Body of pancreas (tissue), 4 donors: ENCODE measurements at places on chromosomes 4 and X. TPM values are rescaled to one million over a fixed set of nuclear protein-coding genes. Genes with fewer than 3 reads are reported as not detected.
A peak's percentile ranks its signal among the peaks of the same experiment; 100 is the strongest.

The HSD17B13 gene
- 19.7 TPM for total RNA-seq

- DNase-seq = no peak
These were observed 26.1 kb upstream of the FAT1 start for GRCh38 chr4:186749611-186750281.

The ANXA10 gene
- not detected for total RNA-seq

GRCh38 chr4:103026868-103027267 lies 7.4 kb upstream of the SLC9B1 start:
- DNase-seq = no peak

The ZMAT1 gene
- 18.8 TPM for total RNA-seq

DNA sequence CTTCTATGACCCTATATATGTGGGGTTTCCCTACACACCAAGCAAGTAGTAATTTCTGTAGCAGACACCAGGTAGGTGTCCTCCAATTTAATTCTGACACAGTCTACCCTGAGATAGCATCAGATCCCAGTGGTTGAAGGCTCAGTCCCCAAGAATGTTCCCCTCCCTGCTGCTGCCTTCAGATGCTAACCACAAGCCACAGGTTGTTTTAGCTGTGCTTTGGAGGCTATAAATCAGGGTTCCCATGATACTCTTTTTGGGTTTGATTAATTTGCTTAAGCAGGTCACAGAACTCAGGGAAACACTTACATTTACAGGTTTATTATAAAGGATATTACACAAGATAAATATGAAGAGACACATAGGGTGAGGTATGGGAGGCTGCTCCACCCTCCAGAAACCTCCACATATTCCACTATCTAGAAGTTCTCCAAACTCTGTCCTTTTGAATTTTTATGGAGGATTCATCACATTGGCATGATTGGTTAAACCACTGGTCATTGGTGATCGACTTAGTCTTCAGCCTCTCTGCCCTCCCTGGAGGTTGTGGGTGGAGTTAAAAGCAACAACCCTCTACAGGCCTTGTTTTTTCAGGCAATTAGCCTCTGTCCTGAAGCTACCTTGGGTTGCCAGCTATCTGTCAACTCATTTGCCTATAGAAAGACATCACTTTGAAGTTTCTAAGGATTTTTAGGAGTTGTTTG lies 50.8 kb downstream of the GRIA2 start:
- DNase-seq = no peak

DNA sequence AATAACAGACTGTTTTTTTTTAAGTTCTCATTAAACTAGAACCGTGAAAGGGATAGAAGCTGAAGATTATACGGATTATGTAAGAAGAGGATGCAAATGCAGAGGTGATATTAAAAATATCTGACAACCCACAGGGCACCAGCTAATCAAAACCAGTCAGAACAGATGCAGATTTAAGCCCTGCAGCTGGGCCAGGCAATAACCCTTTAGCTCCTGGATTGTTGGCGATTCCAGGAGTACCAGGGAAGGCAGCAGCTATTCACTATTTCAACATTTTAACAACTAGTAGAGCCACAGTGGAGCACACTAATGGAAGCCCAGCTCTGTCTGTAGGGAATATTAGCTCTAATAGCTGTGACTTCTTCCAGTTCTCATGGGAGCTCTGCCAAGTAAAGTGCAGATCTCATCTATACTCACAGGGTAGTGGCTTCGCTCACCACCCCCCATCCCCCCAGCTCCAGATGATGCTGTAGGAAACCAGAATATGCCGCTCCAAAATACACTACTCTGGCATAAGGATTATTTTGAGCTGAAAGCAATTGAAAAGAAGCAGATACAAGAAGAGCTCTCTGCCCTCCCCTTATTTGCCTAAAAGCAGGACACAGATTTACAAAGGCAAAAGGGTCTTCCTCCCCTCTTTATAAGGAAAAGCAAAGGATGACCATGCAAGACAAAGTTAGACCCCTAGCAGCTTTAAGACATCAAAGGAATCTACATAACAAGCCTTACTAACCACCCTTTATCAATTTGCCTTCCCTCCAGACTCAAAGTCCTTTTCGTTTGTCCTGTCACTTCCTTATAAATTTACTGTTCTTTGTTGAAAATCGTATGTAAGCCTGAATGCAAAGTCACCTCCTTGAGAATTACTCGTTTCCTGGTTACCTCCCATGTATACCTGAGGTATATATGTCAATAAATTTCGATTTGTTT lies 13.7 kb downstream of the SCD5 start:
- DNase-seq = no peak

The MAGIX gene
- 40.9 TPM for total RNA-seq

GRCh38 chrX:110414273-110414672 lies 55.6 kb downstream of the RTL9 start:
- DNase-seq = no peak

The GLRA3 gene
- not detected for total RNA-seq

DNA sequence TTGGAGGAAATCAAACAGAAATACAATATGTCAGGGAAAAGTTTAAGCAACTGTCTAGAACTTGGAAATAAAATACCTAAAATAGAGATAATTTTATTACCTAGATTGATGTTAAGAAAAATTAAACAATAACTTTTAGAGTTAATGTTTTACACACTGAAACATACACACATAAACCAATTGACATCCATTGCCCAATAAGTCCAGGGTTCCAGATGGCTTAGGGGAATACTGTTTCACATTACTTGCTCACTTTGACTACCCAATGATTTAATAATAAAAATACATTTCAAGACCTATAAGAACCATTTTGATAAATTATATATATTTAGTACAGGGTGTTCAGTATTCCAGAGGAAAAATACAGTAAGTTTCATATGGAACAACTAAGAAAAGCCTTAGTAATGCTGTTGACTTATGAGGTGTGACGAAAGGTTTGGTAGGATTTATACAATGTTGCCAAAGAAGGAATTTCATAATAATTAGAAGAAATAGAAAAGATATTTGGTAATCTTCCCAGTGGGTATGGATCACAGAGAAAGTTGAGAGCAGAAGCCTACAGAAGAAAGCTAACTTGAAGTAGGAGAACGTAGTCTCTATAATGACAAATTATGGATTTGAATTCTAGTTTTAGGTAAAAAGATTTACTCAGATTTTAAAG lies 23.0 kb upstream of the UGT2B4 start:
- no peak for DNase-seq

- DNase-seq = no peak
These were observed 47.7 kb downstream of the DDX3X start for GRCh38 chrX:41381685-41382084.

The GDPD2 gene
- 0.26 TPM for total RNA-seq

The BANK1 gene
- total RNA-seq = 1.0 TPM

- no peak for DNase-seq
These were observed 198.0 kb upstream of the EPHA5 start for GRCh38 chr4:65868096-65868824.

The RGN gene
- 21.5 TPM for total RNA-seq

The TBCK gene
- total RNA-seq = 28.5 TPM

The SYTL4 gene
- total RNA-seq = 19.1 TPM

DNA sequence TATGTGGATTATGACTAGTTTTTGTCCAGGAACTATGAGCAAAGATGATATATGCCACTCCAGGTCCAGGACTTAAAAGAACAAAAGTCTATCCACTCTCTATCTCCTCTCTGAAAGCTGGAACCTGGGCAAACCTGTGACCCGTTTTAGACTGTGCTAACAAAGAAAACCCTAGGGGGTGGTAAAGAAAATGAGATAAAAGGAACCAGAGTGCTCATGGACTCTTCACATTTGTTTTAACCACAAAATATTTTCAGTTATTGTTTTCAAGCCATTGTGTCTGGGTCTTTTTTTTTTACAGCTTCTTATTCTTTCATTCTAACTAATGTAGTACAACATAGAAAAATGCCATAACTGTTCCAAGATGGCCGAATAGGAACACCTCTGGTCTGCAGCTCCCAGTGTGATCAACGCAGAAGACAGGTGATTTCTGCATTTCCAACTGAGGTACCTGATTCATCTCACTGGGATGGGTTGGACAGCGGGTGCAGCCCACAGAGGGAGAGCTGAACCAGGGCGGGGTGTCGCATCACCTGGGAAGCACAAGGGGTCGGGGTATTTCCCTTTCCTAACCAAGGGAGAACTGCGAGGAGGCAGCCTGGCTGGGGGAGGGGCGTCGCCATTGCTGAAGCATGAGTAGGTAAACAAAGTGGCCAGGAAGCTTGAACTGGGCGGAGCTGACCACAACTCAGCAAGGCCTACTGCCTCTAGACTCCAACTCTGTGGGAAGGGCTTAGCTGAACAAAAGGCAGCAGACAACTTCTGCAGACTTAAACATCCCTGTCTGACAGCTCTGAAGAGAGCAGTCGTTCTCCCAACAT lies 45.1 kb downstream of the CHM start:
- DNase-seq = peak; percentile 7

The FGF13 gene
- total RNA-seq = 1.0 TPM

- no peak for DNase-seq
These were observed 149.5 kb downstream of the SHROOM3 start for GRCh38 chr4:76584241-76585152.

DNA sequence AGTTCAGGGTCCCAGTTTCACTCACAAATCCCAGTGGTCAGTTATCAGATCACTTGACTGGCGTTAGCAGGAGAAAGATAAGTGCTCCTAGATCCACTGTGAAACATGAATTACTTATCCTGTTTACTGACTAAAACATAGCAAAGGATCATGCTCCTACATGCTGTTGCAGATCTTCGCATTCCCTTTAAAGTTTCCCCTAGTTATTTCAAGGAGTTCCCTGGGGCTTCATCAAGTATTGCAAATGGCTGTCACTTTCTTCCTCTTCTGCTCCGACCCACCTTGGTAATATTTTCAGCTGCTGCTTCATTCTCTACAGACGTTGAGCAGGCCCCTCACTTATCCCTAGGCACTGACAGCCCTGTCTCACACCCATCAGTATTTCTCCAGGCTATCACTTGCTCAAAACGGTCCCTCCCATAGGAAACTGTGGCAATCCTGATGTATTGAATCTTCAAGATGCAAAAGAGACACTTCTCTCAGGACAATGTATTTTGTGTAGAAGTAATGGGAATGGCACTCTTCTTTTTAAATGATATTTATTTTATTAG lies 466.0 kb downstream of the INPP4B start:
- no peak for DNase-seq

DNA sequence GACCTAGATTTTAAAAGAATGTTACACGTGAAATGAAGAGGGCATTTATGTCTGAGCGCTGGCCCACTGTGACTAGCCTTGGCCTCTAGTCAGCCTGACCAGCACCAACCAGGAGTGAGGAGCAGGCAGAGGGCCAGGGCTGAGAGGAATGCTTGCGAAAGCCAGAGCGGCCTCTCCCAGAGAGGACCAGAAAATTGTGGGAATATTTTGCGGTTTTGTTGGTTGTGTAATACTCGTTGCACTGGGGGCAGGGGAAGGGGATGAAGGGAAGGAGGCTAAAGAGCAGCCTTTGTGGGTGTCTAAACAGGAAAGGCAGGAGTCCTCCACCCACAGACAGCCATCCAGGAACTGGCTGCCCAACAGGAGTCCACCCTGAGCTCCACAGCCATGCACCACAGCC lies 3.8 kb downstream of the GABRE start:
- peak; percentile 70 for DNase-seq

DNA sequence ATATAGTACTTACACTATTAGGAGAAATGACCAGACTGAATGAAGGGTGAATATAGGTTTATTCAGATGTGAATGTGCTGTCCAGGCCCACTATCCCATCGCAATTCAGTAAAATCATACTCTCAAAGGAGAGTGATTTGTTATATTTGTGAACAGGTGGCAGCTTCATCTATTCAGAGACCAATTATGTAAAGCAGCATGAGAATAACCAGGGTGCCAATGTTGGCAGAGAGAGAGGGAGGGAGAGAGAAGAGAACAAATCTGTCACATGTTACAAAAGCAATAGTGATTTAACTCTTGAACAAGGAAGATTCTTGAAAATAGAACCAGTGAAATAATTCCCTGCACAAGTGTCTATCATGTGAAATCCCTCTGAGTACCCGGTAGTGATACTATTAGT lies 38.9 kb upstream of the TLL1 start:
- no peak for DNase-seq

The PAGE1 gene
- not detected for total RNA-seq

- DNase-seq = no peak
These were observed 89.2 kb upstream of the GPM6B start for GRCh38 chrX:13906093-13906492.

The TCEAL6 gene
- not detected for total RNA-seq

GRCh38 chrX:3142259-3143042 lies 101.2 kb downstream of the ARSF start:
- no peak for DNase-seq

GRCh38 chrX:70508296-70508911 lies 63.8 kb downstream of the DLG3 start:
- no peak for DNase-seq

The NHSL2 gene
- total RNA-seq = 2.9 TPM

The C4orf46 gene
- 2.3 TPM for total RNA-seq

The DCAF8L2 gene
- not detected for total RNA-seq

GRCh38 chr4:52750819-52751486 lies at the start of gene ERVMER34-1:
TSS of gene ERVMER34-1 (minus strand) at chr4:52751425. CDS start at chr4:52745520, 5,905 bp downstream.
- DNase-seq = peak; percentile 13

DNA sequence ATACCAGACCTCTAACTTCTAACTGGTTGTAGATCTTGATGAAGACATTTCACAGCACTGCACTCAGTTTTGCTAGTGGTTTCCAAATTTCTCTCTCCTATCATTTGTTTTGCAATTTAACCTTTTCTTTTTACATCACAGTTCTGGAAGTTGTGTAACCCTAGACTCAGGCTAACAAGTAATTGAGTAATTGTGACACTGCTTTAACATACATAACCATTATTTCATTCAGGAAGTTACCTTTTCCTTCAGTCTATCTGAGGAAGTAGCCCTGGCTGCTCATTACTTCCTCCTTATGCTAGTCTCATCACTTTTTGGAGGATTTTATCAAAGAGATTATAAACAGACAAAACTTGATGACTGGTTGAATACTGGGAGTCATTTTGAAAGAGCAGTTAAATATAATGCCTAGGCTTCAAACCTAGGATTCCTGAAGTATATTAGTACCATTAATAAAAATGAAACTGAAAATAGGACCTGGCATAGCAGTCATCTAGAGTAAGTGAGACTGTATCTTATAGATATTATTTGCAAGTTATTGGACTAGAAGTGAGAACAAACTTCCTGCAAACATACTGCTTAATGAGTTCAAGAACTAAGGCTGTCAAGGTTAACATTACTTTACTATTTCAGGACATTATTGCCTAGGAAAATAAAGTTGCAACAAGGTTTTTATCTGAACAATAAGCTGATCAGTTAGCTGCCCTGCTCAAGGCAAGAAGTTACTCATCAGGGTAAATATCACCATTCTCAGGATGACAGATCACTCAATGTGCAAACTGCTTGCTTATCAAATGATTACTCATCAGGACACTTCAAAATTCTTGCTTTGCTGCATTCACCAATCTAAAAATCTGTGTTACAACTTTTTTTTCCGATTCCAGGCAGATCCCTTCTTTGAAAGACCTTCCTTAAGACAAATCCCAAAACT lies 25.6 kb upstream of the TEX13C start:
- DNase-seq = no peak

The TRIML2 gene
- total RNA-seq = not detected

The GYPB gene
- not detected for total RNA-seq

DNA sequence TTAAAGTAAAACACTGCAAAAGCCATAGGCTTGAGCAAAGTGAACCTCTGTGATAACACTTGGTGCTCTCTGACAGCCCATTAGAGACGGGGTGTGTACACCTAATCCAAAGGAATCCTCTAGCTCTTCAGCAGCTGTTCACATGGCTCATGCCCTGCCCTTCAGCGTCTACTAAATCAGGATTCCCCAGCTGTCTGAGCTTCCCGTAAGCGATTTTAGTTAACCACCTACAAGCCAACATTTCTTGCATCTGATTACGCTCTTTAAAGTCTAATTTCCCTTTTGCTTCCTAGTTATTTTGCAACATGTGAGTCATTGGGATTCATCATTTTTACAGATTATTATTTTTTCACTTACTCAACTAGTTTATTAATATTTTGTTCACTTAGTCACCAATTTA lies 6.5 kb downstream of the DMD start:
- DNase-seq = no peak
